ENCODE measurements at places on chromosomes 3 and 15.

DNA sequence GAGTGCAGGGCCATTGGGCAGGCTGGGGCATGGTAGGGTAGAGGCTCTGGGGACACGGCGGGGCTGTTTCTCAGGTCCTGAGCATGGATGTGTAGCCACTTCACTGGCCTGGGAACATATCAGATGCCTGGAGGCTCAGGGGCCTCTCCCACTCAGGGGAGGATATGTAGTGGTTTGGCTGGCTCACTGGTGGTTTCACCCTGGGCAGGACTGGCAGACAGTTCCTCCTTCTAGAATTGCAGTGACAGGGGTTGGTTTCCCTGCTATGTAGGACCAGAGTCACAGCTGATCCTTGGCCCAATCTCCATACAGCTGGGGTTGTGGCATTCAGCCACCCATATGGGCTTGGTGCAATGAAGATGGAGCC, 4.8 kb upstream of the ARHGAP31 start:
- no peaks in the 10 kb centered on the region for H3K36me3 ChIP-seq
- H3K4me1 ChIP-seq, result peaks cover 3% of the 10 kb centered on the region
- DNase-seq, result no peak
- H3K4me3 ChIP-seq, result no peak overlapping the region
- no peaks in the 10 kb centered on the region for H3K27me3 ChIP-seq

DNA sequence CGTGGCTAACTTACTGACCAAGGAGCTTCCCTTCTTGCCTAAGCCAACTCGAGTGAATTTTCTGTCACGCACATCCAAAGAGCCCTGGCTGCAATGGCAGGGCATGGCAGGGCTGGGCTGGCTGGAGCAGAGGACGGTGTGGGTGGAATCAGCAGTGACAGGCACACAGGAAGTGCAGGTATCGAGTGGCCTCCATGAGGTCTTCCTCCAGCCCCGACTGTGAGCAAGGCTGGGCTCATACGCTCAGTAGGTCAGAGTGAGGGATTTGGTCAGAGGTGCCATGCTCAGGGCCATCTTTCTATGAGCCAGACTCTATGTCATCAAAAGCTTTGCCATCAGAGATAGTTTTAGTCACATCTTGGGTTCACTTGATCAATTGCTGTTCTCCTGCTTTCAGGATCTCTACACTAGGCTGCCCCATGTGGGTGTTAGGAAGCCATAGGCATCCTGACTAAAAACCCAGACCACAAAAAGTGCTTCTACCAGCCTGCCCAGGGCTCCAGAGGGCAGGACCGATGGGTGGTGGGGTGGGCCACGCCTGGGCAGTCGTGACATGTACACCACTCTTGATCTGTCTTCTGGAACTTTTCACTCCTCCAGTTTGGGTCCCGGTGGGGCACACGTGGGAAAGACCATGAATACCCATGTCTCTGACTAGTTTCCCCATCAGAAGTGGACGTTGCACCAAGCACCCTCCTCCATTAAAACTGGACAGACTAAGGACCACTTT, 22.6 kb upstream of the COMMD4 start:
- H3K4me1 ChIP-seq, result no peaks in the 10 kb centered on the region
- no peak overlapping the region for H3K27ac ChIP-seq
- H3K27me3 ChIP-seq, result peaks cover 4% of the 10 kb centered on the region
- H3K4me3 ChIP-seq, result no peak overlapping the region

DNA sequence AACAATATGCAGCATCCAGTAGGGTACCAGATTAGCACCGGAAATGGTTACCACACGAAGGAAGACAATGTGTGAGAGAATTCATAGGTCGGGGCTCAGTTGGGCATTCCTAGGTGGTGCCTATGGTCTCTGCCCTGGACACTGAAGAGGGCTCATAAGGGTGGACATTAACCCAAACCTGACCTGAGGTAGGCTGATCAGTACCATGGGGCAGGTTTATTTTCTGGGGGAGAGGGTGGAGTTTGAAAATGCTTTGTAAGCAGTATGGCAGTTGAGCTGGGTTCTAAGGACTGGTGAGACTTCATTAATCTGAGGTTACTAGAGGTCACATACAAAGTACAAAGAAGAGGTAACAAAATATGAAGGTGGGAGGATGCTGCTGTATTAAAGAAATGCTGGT, 68.4 kb downstream of the RPL22L1 start:
- peaks cover 8% of the 10 kb centered on the region for H3K27me3 ChIP-seq
- no peak overlapping the region for H3K27ac ChIP-seq
- H3K4me3 ChIP-seq, result no peak overlapping the region
- H3K4me1 ChIP-seq, result no peaks in the 10 kb centered on the region

- H3K27me3 ChIP-seq, result no peaks in the 10 kb centered on the region
- no peaks in the 10 kb centered on the region for H3K36me3 ChIP-seq
- peak overlapping the region; percentile 42 for H3K4me3 ChIP-seq
- peak overlapping the region; percentile 63 for H3K27ac ChIP-seq
- no peak for DNase-seq
- H3K4me1 ChIP-seq, result peaks cover 50% of the 10 kb centered on the region
Measured at GRCh38 chr3:73503781-73504180, 121.0 kb downstream of the PDZRN3 start.

GRCh38 chr15:38545179-38545578, 19.4 kb downstream of the RASGRP1 start:
- no peaks in the 10 kb centered on the region for H3K36me3 ChIP-seq
- H3K4me3 ChIP-seq, result no peak overlapping the region
- no peak overlapping the region for H3K27ac ChIP-seq
- no peaks in the 10 kb centered on the region for H3K4me1 ChIP-seq

DNA sequence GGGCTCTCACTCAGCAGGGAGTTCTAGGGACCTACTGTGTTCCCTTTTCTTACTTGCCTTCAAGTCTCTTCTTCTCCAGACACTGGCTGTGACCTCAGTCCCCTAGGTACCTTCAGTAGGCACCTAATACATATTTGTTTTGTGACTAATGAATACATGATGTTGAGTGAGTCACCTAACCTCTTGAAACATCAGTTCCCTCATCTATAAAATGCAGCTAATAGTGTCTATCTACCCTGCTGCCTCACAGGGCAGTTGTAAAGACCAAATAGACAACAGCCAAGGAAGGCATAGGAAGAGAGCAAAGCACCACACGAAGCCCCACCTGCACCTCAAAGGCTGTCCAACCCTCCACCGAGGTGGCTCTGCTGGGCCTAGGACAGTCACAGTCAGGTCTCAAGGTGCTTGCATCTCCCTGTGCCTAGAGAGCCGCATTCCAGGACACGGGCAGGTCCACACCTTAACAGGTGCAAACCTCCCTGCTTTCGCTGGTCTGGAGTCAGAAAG, 29.1 kb downstream of the DAPK2 start:
- H3K27me3 ChIP-seq, result no peaks in the 10 kb centered on the region
- no peaks in the 10 kb centered on the region for H3K36me3 ChIP-seq
- peak overlapping the region; percentile 88 for H3K27ac ChIP-seq
- no peak overlapping the region for H3K4me3 ChIP-seq

DNA sequence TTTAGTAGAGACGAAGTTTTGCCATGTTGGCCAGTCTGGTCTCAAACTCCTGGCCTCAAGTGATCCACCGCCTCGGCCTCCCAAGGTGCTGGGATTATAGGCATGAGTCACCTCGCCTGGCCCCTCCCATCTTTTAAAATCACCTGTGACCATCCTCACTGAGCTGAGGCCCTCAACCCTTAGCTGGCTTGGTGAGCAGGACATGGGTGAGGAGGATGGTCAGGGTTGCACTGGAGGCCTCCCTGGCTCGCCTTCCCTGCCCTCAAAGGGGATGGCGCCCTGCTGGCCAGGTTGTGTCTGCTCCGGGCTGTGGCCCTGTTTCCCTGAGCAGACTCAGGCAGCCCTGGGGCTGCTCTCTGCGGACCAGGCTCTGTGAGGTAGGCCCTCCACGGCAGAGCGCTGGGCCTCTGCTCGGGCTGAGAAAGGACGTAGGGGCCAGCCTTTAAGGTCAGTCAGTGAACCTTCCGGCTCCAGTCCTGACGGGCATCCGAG, 33.7 kb downstream of the SYNM start:
- peak overlapping the region; percentile 76 for H3K27ac ChIP-seq
- DNase-seq, result no peak
- H3K4me3 ChIP-seq, result no peak overlapping the region
- H3K27me3 ChIP-seq, result no peaks in the 10 kb centered on the region
- H3K36me3 ChIP-seq, result no peaks in the 10 kb centered on the region

- DNase-seq, result no peak
- H3K27me3 ChIP-seq, result no peaks in the 10 kb centered on the region
- H3K27ac ChIP-seq, result no peak overlapping the region
- H3K4me3 ChIP-seq, result no peak overlapping the region
- H3K4me1 ChIP-seq, result no peaks in the 10 kb centered on the region
Measured at GRCh38 chr3:143875546-143875945, 27.3 kb upstream of the SLC9A9 start.

DNA sequence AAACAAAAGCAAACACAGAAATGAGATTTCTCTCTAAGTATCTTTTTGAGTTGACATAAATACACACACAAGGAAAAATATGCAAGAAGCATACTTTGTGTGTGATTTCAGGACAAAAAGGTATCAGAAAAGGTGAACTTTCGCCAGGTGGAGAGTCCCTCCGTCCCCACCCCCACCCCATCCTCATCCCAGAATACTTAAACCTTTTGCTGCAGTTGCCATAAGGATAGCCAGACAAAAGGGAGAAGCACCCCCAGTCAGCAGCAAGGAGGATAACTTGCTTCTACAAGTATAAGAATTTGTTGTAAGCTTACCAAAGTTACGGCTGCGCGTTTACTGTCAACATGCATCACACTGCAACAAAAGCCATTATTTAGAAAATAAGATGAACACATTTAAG, 10.3 kb downstream of the FOXP1 start:
- no peaks in the 10 kb centered on the region for H3K27me3 ChIP-seq
- H3K4me1 ChIP-seq, result peaks cover 13% of the 10 kb centered on the region
- H3K36me3 ChIP-seq, result no peaks in the 10 kb centered on the region
- DNase-seq, result no peak

DNA sequence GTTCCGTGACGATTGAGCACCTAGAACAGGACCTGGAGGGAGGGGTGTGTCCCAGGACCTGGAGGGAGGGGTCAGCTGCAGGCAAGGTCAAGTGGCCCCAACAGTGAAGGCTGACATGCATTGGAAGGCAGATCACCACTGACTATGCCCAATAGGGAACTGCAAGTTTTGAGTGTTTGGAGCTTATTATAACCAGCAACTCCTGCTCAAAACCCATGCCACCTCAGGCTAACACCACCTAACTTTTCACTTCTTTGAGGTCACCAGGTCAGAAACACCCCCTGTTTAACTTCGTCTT, 93.1 kb downstream of the MYLK start:
- H3K4me1 ChIP-seq, result no peaks in the 10 kb centered on the region
- H3K27ac ChIP-seq, result no peak overlapping the region
- H3K36me3 ChIP-seq, result no peaks in the 10 kb centered on the region
- no peak for DNase-seq

DNA sequence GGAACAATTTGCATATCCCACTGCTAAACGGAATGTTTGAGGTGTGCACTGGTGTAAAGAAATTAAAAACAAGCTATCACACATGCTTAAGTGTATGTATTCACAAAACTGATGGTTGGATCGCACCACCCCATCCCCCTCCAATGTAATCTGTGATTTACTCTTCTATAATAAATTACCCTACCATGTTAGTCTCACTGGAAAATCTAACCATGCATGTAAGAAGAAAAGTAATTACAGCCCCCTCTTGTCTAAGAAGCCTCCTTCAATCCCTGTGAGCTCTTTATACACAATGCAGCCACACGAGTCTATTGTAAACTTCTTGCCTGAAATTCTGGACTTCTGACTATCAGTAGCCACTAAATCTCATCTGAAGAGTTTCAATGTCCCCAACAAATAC, 173.6 kb downstream of the ZBTB20 start:
- H3K4me3 ChIP-seq, result no peak overlapping the region
- H3K27me3 ChIP-seq, result no peaks in the 10 kb centered on the region
- no peaks in the 10 kb centered on the region for H3K4me1 ChIP-seq

DNA sequence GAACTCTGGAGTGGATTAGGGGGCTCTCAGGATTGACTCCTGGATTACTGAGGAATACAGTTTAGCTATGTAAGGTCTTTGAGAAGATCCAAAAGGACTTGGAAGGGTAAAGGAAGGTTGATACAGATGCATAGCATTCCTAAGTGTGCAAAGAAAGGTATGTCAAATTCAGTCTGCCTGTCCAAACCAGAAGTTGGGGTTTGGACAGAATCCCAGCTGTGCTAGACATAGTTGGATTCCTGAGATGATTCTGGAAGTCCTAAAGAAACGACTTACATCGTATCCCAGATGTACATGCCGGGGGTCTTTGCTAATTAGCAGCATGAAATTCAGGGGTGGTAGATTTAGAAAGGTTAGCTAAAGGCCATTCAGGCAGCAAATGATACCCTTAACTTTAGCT, 97.7 kb upstream of the TSPAN3 start:
- no peaks in the 10 kb centered on the region for H3K36me3 ChIP-seq
- no peaks in the 10 kb centered on the region for H3K27me3 ChIP-seq
- DNase-seq, result no peak
- no peaks in the 10 kb centered on the region for H3K4me1 ChIP-seq
- no peak overlapping the region for H3K27ac ChIP-seq

GRCh38 chr3:159882790-159883779, 105.5 kb upstream of the IL12A start:
- peak overlapping the region; percentile 42 for H3K4me3 ChIP-seq
- peak overlapping the region; percentile 91 for H3K27ac ChIP-seq
- peaks cover 70% of the 10 kb centered on the region for H3K4me1 ChIP-seq
- DNase-seq, result no peak
- peaks cover 29% of the 10 kb centered on the region for H3K36me3 ChIP-seq
- no peaks in the 10 kb centered on the region for H3K27me3 ChIP-seq

GRCh38 chr3:12773030-12773709, 14.1 kb upstream of the TMEM40 start:
- H3K4me1 ChIP-seq, result no peaks in the 10 kb centered on the region
- DNase-seq, result no peak
- H3K36me3 ChIP-seq, result no peaks in the 10 kb centered on the region
- H3K27ac ChIP-seq, result no peak overlapping the region
- no peak overlapping the region for H3K4me3 ChIP-seq

GRCh38 chr15:74845208-74845568, 2.2 kb upstream of the ULK3 start:
- H3K27ac ChIP-seq, result no peak overlapping the region
- no peaks in the 10 kb centered on the region for H3K27me3 ChIP-seq
- H3K4me1 ChIP-seq, result peaks cover 19% of the 10 kb centered on the region
- H3K36me3 ChIP-seq, result no peaks in the 10 kb centered on the region
- H3K4me3 ChIP-seq, result no peak overlapping the region

DNA sequence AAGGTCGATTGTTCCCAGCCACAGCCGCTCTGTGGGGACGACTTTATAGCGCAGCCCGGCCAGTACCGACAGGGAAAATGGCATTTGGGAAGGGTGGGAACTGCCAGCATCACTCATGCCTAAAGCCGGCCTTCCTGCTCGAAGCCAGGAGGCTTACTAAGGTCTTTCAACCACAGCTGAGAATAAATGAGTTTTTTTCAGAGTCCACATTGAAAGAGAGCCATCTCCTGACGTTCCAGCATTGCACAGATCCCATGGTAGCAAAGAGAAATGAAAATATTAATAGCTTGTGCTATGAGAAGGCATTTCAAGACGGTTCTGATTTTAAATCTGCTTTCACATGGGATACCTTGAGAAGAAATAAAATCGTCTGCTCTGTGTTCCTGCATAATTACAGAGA, 230.2 kb upstream of the IGF1R start:
- DNase-seq, result no peak
- H3K4me1 ChIP-seq, result peaks cover 7% of the 10 kb centered on the region
- H3K36me3 ChIP-seq, result no peaks in the 10 kb centered on the region

GRCh38 chr3:193865339-193865738, 270.6 kb upstream of the HES1 start:
- H3K27ac ChIP-seq, result no peak overlapping the region
- peaks cover 13% of the 10 kb centered on the region for H3K4me1 ChIP-seq
- no peak overlapping the region for H3K4me3 ChIP-seq
- no peak for DNase-seq
- H3K27me3 ChIP-seq, result no peaks in the 10 kb centered on the region

- DNase-seq, result no peak
- H3K27ac ChIP-seq, result no peak overlapping the region
- no peak overlapping the region for H3K4me3 ChIP-seq
- no peaks in the 10 kb centered on the region for H3K27me3 ChIP-seq
- H3K36me3 ChIP-seq, result no peaks in the 10 kb centered on the region
Measured at GRCh38 chr15:41932511-41933289, 38.8 kb upstream of the SPTBN5 start.

Data from psoas muscle (tissue), 8 donors.